Stimulated activated CD8-positive, alpha-beta memory T cell treated with anti-CD3 and anti-CD28 coated beads, Interleukin-7, amount 100 ng/mL, for 24 hours (primary cell): ENCODE measurements at places on chromosomes 11 and 22.
A peak's percentile ranks its signal among the peaks of the same experiment; 100 is the strongest.

- DNase-seq: no peak
Observed at GRCh38 chr11:110096496-110096895, 3.3 kb downstream of the ZC3H12C start.

- peak; percentile 23 for DNase-seq
Observed at GRCh38 chr11:13668957-13669521, 571 bp downstream of the FAR1 start.

GRCh38 chr11:95790933-95791708, 823 bp downstream of the CEP57 start:
- DNase-seq: peak; percentile 30

DNA sequence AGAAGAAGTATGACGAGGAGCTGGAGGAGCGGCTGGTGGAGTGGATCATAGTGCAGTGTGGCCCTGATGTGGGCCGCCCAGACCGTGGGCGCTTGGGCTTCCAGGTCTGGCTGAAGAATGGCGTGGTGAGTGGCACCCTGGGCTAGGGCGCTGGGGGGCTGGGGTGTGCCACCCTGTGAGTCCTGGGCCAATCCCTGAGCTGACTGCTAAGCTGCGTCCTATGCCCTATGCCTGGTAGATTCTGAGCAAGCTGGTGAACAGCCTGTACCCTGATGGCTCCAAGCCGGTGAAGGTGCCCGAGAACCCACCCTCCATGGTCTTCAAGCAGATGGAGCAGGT, 3.9 kb downstream of the TAGLN start:
- DNase-seq: no peak

- no peak for DNase-seq
Observed at GRCh38 chr11:21628641-21629040, 564.2 kb upstream of the ANO5 start.

GRCh38 chr11:55707029-55707428, 45.0 kb downstream of the OR4C6 start:
- no peak for DNase-seq

DNA sequence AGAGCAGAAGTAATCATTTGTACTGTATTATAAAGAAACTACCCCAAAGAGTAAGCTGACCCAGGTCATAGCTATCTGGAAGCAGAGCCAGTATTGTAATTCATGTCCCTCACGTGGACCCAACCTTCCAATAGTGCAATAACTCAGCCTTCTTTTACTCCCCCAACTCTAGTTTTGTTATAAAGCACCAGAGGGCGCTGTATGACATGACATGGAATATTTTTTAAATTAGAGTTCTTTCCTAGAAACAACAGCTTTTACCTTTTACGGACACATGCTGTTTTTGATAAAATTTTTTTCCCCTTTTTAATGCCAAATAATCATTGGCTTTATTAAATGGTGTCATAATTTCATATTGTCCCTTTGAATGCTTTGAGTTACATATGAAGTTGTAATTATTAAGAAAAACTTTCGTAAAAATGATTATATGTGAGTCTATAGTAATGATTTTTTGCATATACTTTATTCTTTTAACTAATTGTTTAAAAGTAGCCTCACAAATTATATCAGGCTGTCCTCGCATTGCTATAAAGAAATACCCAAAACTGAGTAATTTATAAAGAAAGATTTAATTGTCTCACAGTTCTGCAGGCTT, 76.9 kb downstream of the DKK3 start:
- DNase-seq: no peak

DNA sequence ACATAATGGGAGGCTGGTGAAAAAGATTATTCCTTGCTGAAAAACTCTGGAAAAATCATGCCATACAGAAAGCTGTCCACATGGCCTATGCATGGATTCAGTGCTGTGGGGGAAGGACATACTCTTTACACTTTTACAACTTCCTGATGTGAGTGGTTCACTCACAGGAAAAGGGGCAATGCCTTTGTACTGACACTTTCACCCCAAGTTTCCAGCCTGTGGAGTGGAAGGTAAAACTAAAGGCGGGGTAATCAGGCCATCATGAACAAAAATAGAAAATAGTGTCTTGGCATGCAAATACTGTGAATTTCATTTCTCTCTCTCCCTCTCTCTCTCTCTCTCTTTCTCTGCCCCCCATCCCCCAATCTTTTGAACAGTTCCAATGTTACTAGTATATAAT, 281.8 kb downstream of the ETS1 start:
- DNase-seq: no peak

DNA sequence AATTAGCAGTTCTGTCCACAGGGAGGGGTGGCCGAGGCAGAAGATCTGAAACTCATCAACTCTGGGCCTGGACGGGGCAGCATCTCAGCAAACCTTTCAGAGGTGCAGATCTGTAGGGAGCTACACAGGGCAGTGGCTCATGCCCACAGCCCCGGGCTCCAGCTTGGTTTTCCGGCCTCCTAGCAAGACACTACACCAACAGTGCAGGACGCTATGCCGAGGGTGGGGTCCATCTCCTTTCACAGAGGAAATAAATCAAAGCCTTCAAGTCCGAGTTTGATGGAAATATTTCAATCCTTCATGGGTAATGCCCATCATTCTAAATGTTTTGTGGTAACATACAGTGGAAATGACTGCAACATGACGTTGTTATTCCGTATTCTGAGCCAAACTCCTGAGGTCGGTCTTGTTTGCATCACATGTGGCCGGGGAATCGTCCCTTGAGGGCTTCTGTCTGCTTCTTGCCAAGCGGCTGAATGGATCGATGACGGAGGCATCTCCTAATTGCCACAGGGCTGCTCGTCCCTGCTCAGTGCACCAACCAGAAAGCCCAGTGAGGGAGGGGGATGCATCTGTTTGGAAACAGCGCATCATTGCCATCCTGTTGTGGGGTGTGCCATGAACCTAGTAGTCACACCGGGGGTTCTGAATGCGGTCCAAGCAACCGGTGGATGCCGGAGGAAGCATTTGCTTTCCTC, 30.0 kb downstream of the LINC01488 start:
- DNase-seq: no peak

GRCh38 chr22:35266277-35266676, 9.0 kb downstream of the HMGXB4 start:
- DNase-seq: no peak

- no peak for DNase-seq
Observed at GRCh38 chr11:93747122-93747521, 5.7 kb downstream of the C11orf54 start.

- no peak for DNase-seq
Observed at GRCh38 chr11:78851878-78852586, 277.4 kb upstream of the NARS2 start.

- no peak for DNase-seq
Observed at GRCh38 chr22:37160027-37160426, 10.3 kb upstream of the IL2RB start.

DNA sequence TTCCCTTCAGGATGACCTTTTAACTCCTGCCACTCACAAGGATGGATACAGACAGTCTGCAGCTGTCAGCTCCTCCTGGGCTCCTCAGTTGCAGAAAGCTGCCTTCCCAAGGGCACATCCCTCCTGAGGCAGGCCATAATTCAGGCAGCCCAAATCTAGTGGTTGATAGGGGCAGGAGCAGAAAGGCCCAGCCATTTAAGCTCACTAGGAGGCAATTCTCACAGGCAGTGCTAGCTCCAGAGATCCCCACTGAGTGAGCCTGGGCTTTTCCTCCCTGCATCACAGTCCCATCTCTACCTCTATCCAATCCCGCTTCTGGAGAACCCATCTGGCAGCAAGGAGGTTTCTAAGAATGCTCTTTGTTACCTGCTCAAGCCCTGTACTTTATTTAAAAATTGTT, 200.6 kb downstream of the ARHGAP42 start:
- DNase-seq: no peak

DNA sequence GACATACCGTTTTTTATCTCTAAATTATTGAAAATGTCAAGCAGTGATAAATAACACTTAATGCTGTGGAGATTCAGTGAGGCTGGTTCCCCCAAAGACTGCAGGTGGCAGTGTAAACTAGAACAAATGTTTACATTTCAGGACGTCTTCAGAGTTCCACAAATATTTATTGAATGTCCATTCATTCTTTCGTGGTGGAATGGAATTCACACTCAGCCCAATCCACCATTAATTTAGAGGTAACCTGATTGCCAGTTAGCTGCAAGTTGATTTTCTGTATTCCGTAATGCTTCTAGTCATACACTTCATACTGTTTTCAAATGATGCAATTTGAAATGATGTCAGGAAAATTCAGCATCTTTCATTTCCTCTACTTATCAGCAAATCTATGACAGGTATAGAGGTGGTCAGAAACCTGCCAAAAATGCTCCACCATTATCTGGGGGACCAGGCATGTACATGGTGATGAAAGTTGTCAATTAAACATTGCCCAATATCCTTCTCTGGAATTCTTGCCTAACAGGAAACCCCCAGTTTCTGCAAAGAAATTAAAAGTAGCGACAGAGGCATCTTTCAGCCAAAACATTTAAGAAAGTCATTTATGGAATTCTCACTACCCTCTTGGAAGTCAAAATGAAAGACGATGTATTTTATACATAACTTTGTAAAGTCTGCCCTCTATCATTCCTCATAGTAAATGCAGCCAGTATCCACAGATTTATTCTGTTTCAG, 94.3 kb upstream of the BMAL1 start:
- DNase-seq: no peak

DNA sequence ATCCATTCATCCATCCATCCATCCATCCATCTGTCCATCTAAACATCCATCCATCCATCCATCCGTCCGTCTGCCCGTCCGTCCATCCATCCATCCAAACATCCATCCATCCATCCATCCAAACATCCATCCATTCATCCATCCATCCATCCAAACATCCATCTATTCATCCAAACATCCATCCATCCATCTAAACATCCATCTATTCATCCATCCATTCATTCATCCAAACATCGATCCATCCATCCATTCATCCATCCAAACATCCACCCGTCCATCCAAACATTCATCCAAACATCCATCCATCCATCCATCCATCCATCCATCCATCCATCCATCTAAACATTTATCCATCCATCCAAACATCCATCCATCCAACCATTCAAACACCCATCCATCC, 45.3 kb upstream of the SMIM38 start:
- DNase-seq: no peak

DNA sequence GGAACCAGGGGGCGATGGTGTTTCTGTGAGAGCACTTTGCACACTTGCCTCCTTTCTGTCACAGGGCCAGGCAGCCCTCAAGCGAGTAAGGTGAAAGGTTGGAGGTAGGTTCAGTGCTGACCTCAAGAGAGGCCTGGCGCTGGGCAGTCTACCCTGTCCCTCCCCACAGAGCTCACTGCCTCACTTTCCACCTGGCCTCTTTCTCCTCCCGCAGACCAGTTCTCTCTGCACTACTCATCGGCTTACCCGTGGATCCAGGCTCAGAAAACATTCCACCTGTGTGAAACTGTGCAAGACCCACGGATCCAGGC, 16.8 kb downstream of the APOL5 start:
- no peak for DNase-seq

- no peak for DNase-seq
Observed at GRCh38 chr11:30585125-30585891, 845 bp downstream of the MPPED2 start.

DNA sequence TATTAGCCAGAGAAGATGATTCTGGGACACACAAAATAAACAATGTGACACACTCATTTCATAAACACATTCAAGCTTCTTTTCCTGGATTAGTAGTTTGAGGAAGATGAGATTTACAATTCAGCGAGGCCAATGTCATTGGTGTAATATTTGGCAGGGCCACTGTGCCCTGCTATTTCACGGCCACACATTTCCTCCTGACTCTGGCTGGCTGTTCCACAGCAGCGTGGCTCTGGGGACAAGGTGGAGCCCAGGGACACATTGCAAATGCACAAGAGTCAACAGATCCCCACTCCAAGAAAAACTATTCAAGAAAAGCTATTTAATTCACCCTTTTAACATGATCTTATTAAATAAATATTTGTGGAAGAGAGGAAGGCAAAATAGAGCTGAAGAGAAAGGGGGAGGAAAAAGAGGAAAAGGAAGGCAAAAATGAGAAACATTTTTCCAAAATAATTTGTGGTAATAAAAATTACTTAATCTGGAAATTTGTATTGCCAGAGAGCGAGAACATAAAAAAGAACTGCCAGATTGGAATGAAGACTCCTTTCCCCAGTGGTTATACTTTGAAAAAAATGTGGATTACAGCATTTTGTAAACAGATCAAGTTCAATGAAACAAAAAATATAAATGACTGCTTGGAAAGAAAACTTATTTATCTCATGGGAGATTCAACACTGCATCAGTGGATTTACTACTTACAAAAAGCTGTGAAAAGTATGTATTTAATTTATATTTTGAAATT, 27.1 kb downstream of the NXPE2 start:
- no peak for DNase-seq

- no peak for DNase-seq
Observed at GRCh38 chr11:102763440-102763839, 17.0 kb downstream of the MMP10 start.

DNA sequence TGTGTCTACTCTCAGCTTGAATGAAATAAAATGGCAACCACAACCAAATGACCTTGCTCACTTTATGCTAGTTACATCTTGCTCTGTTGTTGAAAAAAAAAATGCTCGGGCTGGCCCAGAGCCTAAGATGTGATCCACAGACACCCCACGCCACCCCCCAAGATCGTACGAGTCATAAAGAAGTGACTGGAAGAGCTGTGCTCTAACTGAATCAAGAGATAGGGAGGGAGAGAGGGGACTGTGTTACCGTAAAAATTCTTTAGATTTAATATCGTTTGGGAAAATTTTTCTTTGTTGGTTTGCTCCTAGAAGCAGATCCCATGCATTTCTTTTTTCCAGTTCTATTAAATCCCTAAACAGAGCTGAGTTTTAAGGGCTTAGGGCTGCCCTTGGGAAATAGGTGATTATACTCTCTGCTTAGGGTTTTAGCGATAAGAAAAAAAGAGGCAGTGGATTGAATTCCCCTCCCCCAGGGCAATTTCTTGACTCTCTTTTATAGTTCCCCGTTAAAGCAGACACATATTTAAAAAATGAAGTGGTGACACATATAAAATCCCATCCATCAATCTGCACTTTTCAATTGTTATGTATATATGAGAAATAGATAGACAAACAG, 14.5 kb downstream of the MAML2 start:
- no peak for DNase-seq

GRCh38 chr11:122375687-122376399, 259.8 kb upstream of the BLID start:
- DNase-seq: no peak
